MCF 10A (cell line): ENCODE measurements at places on chromosomes 2 and 18. TPM values are rescaled to one million over a fixed set of nuclear protein-coding genes. Genes with fewer than 3 reads are reported as not detected.

The NR4A2 gene
- total RNA-seq, result 1.4 and 2.6 TPM in 2 replicates

The RIT2 gene
- total RNA-seq, result not detected in 2 replicates

The GAREM2 gene
- total RNA-seq, result 0.23 and 1.7 TPM in 2 replicates

The DSG4 gene
- not detected in 2 replicates for total RNA-seq

The HIBCH gene
- 14.7 and 16.2 TPM in 2 replicates for total RNA-seq

The CCDC141 gene
- total RNA-seq, result not detected in 2 replicates

The UGT1A5 gene
- not detected in 2 replicates for total RNA-seq

The DLX1 gene
- 0.77 and 0.81 TPM in 2 replicates for total RNA-seq

The UGT1A4 gene
- total RNA-seq, result 0.12 TPM in 1 of 2 replicates, not detected in the other

The TBC1D8 gene
- total RNA-seq, result 48.1 and 50.9 TPM in 2 replicates

The GATA6 gene
- total RNA-seq, result 6.7 and 14.0 TPM in 2 replicates

- peak; percentile 90 for DNase-seq
These were observed 8.2 kb downstream of the FAM110C start for GRCh38 chr2:38155-38554.

GRCh38 chr2:196468394-196468793 lies 171.1 kb upstream of the CCDC150 start:
- DNase-seq, result no peak

GRCh38 chr2:226524381-226524843 lies 275.2 kb downstream of the IRS1 start:
- peak; percentile 59 for DNase-seq

- DNase-seq, result no peak
These were observed 96.6 kb upstream of the STK17B start for GRCh38 chr2:196268025-196268424.

DNA sequence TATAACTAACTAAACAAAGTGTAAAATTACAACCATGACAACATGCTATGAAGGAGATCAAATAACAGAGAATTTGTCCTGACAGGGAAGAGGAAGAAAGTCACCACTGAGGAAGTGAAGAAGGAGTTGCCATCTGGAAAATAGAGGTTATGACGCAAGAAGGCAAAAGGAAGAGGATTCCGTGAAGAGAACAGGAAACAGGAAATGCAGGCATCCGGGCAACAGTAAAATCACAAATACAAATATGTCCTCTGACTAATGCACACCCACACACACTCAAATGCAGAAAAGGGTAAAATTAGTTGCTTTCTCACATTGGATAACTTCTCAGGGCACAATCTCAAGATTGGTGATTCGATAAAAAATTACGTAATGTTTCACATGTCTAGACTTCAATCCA lies 278.4 kb downstream of the TMX3 start:
- peak; percentile 46 for DNase-seq

- DNase-seq, result no peak
These were observed 500.6 kb upstream of the MYT1L start for GRCh38 chr2:2831633-2832032.

DNA sequence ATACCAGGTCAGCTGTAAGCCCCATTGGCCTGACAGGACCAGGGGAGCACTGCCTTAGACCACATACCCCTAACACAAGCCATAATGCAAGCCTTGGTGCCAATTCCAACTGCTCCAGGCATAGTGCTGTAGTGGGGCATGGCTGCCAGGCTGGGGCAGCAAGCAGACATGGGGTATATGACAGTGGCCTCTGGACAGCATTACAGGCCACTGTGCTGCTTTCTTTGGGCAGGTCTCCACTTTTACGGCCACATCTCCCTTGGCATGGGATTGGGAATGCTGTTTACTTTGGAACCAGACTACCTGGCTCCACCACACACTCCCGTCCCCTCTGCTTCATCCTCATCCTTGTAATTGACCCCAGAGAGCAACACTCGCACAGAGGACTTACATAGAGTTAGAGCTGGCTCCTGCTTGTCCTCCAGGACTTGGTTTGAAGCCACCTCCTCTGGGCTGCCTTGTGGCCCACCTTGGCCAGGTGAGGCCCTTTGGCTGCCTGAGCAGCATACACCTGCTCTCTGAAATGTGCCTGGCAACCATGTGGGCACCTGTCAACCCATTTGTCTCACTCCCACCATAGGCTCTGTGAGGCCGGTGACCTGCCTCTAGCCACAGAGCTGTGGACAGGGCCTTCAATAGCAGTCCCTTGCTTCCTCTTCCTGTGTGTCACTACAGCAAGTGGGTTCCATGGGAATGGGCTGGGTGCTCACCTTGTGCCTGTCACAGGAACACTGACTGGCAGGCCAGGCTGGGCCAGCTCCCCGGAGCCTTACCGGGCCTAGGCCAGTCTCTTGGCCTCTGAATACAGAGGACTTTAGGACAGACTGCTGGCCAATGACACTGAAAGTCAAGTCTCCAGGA lies 262.6 kb upstream of the HS6ST1 start:
- DNase-seq, result no peak

DNA sequence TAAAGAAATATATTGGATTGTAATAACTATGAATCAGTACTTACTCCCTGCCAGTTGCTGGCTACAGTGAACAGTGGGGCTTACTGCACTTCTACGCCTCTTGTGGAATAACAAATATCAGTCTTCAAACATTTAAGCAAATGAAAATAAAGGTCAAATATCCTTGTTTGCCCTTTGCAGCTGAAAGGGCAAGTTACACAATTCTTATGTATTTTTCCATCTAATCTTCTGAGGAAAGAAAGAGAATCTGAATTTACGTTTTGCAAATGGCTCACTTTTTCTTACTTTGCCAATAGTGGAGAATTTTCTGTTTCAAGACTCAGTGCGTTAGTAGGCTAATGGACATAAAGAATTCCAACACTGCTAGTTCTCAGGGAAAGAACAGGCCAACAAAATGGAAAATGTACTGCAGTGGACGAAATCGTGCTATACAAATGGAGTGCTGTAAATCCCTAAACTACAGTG lies 157.2 kb upstream of the TMEM200C start:
- no peak for DNase-seq

GRCh38 chr2:64447317-64448040 lies 6.5 kb upstream of the LGALSL start:
- DNase-seq, result no peak

DNA sequence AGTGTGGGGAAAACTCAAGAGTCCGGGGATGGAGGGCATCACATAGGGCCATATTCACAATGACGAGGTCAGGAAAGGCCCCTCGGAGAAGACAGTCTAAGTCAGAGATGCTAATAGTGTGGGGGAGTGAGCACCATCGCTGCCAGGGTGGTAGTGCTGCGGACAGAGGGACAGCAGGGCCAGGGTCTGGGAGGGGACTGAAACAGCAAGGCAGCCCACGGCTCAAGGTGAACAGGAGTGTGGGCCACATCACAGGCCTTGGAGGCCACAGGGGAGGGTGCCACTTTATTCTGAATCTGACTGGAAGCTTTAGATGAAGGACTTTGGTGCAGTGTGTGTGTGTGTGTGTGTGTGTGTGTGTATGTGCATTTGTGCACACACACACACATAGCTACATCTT lies 130.9 kb upstream of the GLI2 start:
- no peak for DNase-seq

DNA sequence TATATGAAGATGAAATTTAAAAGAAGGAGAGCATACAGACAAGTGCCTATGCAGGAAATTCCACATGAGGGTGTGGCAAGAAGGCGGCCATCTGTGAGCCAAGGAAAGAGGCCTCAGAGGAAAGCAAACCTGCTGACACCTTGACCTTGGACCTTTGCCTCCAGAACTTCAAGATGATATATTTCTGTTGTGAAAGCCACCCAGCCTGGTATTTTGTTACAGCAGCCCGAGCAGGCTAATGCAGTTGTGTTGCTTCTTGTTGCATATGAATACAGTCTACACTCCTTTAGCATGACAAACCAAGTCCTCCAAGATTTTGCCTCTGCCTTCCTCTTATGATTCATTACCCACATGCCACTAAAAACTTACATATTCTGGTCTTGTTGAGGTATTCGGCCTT lies 374.8 kb upstream of the TRIB2 start:
- peak; percentile 26 for DNase-seq

DNA sequence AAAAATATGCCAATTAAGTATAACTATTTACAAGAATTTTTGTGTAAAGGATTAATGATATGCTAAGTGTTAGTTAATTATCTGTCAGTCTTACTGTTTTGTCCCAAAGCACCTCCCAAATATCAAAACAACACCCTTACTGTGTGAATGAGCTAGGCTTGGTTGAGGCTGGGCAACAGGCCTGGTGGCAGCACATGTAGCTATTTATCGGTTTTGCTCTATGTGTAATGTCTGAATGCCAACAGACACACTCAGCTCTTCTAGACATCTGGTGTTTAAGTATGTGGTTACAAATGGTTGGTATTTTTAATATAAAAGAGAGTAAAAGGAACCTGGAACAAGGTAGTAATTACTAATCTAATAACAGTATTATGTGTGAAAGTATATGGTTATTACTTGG lies 175.3 kb downstream of the RAB3GAP1 start:
- no peak for DNase-seq

DNA sequence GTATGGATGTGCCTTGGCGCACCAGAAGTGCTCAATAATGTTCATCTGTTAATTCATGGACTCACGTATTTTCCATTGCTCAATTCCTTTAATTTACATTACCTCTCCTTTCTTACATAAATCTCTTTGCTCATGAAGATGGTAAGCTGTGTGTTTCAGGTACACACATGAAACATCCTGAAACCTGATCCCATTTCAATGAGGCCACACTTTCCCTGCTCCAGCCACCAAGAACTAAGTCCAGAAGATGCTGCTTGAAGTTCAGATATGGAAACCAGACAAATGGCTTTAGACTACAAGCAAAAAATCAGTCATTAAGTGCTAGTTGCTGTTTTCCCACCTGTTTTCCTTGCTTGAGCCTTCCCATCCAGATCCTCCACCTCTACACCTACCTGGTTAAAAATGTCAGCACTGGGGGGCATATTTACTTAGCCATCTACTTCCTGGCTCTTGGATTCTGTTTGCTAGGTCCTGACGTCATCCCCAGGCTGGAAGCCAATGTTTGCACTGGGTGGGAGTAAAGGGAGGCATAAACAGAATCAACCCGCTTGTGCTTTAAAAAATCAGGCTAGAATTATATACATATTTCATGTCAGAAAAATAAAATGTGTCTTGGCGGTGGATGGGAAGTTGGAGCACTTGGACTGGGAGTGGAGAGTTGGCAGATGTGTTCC lies 309.7 kb downstream of the OSR1 start:
- no peak for DNase-seq

DNA sequence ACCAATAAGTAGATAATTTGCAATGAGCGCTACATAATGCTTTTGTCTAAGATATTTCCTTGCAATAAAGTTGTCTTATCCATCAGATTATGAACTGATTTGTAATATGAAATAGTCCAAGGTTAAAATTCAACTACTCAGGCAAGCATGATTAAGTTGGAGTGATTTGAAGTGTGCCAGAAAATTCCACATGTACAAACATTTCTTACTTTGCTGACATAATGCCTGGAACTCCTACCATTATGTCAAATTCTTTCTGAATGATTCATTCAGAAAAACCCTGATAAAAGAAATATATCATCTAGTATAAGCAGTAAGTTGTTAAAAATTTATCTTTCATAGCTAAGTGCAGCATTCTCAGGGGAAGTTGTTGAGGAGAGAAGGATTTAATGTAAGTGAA lies 87.3 kb downstream of the CBLN2 start:
- no peak for DNase-seq

DNA sequence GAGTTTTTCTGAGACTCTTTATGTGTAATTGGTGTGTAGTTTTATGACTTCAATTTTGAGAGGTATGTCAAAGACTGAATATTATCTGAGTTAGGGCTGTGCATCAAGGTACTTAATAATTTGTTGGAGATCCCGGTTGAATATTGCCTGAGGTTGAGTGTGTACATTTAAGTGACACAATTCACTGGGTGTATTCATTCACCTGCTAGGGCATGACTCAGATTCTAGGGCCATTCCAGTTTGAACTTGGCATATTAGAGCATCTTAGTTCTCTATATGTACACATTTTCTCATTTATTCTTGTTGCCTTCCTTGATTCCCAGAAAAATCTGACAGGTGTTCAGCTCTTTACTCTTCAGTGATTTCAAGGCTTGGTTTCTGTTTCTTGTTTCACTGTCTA lies 12.5 kb downstream of the MAP4K4 start:
- peak; percentile 45 for DNase-seq

GRCh38 chr2:216082805-216083204 lies 1.1 kb downstream of the TMEM169 start:
- no peak for DNase-seq

DNA sequence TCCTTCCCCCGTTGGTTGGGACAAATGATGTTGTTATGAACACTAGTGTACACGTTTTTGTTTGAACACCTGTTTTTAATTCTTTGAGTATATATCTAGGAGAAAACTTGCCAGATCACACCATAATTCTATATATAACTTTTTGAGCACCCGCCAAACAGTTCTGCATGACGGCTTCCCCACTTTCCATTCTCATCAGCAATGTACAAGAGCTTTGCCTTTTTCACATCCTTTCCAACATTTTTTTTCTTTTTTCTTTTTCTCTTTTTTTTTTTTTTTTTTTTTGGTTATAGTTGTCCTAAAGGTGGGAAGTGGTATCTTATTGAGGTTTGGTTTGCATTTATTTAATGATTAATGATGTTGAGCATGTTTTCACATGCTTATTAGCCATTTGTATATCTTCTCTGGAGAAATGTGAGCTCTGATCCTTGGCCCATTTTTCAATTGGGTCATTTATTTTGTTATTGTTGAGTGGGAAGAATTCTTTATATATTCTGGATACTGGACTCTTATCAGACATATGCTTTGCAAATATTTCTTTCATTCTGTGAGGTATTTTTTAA lies 86.9 kb upstream of the ZC3H15 start:
- no peak for DNase-seq

DNA sequence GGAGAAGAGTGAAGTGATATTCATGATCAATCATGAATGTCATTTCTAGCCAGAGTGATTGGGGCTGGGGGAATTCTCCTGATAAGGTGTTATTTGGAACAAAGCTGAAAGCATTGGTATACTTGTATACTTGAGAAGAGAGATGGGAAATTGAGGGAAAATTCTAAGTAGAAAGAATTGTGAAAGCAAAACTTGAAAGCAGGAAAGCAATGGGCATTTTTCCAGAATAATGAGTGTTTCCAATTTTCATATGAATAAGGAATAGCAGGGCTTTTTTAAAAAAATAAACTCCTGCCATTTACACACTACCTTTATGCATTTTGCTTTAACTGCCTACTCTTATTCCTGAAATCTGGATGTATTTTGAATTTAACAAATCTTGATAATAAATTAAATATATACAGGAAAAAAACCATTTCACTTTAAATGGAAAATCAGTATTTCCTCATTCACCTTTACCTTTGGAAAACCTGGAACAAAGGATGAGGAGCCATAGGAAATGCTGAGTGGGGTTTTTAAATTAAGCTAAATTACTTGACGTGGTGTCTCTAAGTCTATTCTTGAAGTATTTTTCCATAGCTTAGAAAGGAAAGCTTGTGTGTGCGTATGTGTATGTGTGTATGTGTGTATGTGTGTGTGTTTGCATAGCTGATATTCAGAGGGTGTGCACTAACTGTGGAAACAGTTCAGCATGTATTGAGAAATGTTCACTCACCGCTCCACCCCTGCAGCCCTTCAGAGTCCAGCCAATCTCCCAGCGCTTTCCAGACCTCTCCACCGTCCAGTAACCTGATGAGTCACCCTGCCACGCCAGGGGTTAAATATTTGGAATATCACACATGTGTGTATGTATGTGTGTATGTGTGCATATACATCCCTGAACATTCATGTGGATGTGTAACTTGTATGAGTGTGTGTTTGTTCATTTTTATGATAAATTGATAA lies 427.3 kb downstream of the THSD7B start:
- peak; percentile 85 for DNase-seq

- no peak for DNase-seq
These were observed 154.0 kb downstream of the LDLRAD4 start for GRCh38 chr18:13372531-13372951.

GRCh38 chr2:213691351-213691750 lies 407.1 kb downstream of the SPAG16 start:
- no peak for DNase-seq
